ENCODE measurements at places on chromosomes 13 and 19.

DNA sequence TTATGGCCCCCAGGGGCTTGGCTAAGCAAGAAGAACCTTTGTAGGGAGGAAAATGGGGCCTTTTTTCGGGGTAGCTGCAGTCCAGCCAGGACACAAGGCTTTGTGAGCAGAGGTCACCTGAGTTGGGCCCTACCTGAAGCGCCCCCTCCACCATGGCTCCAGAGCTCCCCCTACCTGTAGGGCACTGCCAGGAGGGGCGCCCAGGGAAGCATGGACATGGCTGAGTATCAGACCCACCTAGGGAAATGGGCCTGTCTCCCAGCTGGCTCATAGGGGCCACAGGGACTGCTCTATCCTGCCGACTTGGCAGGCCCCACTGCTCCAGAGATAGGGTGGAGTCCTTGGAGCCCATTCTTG lies 9.0 kb upstream of the CEBPA start:
- no peak for DNase-seq

DNA sequence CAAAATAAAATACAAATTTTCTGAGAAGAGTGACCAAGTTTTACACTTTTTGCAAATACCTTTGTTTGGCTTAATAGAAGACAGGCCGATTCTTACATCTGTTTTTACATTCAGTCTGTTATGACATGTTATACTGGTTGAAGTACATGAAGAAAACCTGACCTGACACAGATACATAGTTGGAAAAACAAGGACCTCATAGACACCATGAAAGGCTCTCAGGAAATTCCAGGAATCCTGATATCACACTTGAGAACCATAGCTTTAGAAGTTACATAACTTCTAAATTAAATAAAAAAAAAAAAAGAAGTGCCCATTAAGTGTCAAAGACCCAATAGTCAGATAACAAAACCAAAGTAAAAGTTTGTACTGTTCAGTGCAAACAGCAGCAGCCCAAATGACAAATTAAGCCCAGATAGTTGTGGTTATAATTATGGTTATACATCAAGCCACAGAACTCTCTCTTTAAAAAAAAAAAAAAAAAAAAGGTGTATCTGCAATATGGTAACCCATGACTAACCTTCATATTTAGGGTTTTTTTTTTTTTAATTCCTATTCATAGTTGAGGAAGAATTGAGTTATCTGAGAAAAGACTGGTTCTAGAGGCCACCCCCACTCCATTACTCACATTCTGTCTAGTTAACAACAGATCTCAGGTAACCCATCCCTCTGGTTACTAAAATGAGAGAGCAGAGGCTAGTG lies 19.8 kb downstream of the RBM26 start:
- no peak for DNase-seq

DNA sequence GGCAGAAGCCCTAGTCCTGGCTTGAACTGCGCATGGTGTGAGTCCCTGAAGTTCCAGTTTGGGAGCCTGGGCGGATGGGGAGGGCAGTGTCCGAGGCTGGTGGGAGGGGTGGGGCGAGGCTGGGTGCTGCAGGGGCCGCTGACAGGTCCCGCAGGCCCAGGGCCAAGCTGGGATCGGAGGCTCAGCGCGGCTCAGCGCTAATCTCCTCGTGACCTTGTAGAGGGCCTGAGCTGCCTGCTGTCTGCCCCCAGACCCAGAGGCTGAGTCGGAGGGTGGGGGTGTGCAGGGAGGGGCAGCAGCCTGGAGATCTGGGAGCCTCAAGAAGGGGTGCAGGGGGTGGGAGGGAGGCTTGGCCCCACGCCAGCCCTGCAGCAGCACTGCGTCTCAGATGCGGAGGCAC lies 3.0 kb downstream of the ATP1A3 start:
- no peak for DNase-seq

GRCh38 chr19:10748927-10749434 lies 31.1 kb downstream of the DNM2 start:
- peak; percentile 78 for DNase-seq

- no peak for DNase-seq
These were observed 144.6 kb downstream of the NDFIP2 start for GRCh38 chr13:79625517-79625916.

GRCh38 chr13:69418319-69418718 lies 689.3 kb upstream of the ATXN8OS start:
- DNase-seq = no peak

GRCh38 chr13:100976993-100977392 lies 302.4 kb upstream of the TMTC4 start:
- no peak for DNase-seq
